ENCODE measurements at places on chromosomes 1 and 21.

- no peak for DNase-seq
These were observed 39.4 kb downstream of the OR10Z1 start for GRCh38 chr1:158644449-158644848.

DNA sequence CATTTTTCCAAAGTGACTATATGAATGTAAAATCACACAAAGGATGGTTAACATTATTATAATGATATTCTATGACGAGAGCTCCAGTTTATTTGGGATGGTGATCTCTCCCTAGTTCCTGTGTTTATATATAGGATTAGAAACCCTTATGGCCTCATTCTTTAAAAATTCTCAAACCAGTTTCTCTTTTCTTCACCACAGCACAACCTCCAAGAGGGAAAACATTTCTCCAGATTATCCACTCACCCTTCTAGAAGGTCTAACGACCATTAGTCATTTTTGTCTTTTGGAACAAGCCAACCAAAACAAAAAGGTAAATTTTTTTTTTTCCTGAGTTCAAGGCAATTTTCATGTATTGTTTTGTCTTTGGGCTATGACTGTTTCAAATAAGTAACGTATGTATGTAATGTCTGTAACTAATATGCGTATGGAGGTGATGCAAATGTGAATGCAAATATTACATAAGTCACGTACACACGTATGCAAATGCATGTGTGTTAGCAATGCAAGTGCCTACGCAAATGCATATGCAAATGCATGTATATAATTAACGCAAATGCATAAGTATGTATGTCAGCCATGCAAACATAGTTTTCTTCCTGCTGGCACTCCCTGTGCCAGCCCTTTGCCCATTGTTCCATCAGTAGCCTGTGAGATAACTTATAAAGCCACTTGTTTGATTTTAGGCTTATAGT lies 72.5 kb upstream of the MORC3 start:
- no peak for DNase-seq

DNA sequence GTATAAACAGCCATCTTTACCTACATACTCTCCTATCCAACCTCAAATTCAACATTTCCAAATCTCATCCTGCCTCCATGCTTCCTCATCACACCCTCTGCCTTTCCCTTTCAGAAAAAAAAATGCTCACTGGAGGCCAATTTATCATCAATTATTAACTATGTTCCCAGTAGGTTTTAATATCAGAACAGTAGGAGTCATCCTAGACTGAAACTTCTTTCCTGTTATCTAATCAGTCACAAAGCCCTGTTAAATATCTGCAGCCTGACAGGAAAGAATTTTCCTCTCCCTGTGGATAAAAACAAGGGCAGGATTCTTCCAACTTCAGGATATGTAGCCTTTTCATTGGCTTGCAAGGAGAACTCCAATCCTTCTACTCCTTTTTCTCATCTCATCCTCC lies 28.4 kb downstream of the EGLN1 start:
- DNase-seq = no peak

DNA sequence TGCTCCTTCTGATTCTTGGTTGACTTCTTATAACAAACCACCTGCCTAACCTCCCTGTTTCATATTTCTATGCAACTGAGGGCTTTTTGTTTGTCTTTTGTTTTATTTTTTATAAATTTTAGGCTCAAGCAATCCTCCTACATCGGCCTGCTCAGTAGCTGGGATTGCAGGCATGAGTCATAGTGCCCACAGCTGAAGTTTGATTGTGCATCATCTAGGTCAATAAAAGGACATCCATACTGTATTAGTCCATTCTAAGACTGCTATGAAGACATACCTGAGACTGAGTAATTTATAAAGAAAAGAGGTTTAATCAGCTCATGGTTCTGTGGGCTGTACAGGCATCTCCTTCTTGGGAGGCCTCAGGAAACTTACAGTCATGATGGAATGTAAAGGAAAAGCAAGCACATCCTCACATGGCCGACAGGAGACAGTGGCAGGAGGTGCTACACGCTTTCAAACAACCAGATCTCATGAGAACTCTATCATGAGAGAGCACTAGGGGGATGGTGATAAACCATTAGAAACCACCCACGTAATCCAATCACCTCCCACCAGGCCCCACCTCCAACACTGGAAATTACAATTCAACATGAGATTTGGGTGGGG lies 285.0 kb downstream of the SIPA1L2 start:
- DNase-seq = no peak

DNA sequence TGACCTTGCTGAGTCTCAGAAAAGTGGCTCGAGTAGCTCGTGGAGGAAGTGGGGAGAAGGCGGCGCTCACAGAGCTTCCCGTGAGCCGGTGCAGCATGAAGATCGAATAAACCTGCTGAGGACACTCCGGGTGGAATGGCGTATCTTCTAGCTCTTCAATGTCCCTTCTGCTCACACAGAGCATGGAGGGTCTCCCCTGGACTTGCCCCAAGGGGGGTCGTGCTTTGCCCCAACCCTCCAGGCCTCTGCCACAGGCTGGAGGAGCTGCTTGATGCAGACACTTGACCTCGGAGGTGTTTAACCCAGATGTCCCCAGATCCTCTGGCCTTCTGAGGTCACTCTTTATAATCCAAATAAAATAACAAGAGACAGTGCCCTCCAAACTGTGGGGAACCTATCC lies 2.2 kb upstream of the KRTAP10-12 start:
- DNase-seq = no peak

- DNase-seq = no peak
These were observed 29.4 kb upstream of the CCSAP start for GRCh38 chr1:229372251-229372650.

DNA sequence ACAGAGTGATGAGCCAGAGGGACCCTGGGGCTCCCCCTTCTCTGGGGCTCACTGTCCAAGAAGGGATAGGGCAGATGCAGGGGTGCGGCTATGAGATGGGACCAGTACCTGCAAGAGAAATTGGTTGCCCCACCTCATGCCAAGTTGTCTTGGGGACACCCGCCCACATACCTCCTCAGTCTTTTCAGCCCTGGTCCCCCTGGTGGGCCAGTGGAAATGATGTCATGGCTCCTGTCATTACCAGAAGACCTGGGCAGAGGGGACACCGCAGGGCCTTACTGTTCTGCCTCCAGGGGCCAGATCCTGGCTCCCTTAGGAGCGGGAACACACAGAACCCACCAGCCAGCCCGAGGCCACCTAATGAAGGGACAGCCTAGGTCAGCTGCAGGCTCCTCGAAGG lies 63.2 kb downstream of the CDK18 start:
- no peak for DNase-seq

DNA sequence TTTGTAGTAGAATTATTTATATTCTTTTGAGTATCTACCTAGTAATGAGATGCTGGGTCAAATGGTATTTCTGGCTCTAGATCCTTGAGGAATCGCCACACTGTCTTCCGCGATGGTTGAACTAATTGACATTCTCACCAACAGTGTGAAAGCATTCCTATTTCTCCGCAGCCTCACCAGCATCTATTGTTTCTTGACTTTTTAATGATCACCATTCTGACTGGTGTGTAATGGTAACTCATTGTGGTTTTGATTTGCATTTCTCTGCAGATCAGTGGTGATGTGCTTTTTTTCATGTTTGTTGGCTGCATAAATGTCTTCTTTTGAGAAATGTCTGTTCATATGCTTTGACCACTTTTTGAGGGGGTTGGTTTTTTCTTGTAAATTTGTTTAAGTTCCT lies 15.3 kb upstream of the IL23R start:
- DNase-seq = no peak

DNA sequence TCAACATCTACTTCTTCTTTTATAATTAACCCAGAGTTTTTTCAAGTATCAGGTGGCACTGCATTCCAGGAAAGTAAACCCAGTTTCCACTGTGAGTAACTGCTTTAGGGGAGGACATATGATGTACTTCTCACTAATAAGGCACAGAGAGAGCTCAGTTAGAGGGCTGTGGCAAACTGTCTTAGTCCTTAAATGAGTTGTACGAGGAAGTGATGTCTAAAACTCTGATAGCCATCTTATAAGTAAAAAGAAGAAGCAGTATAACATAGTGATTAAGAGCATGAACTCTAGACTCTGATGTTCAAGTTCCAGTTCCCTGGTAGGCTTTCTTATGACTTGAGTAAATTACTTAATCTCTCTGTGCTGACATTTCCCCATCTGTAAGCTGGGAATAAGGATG lies 58.7 kb upstream of the PTGS2 start:
- DNase-seq = no peak

DNA sequence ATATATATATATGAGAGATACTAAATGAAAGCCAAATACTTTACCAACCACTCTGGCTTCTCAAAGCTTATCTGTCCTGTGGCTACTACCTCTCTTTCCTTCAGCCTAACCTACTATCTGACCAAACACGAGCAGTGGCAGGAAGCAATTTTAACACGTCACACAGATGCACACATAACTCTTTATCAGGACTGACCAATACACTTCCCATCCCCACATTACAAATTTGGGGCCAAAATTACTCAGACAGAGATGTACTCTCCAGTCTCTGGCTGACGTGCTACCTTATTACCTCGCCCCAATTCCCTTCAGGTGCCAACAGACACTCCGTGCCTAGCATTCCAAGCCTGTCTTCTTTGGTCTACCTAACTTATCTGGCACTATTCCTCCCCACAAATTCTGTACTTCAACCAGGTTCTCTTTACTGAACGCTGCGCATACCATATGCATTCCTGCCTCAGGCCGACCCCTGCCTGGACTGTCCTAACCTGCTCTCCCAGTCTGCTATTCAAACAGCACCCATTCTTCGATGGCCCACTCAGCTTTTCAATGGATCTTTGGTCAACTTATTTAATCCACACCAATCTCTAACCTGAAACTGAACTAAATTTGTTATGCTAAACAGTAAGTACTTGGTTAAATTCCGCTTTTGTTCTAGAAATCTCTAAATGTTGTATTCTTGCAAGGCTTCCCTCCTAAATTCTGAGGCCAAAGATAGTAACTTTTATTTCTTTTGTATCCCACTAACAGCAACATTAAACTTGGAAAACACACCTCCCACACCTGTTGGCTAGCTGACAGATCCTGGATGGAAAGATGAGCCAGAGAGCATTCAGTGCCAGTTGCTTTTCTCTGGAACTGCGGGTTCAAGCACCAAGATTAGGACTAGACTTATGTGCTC lies 27.9 kb downstream of the RERE start:
- no peak for DNase-seq

DNA sequence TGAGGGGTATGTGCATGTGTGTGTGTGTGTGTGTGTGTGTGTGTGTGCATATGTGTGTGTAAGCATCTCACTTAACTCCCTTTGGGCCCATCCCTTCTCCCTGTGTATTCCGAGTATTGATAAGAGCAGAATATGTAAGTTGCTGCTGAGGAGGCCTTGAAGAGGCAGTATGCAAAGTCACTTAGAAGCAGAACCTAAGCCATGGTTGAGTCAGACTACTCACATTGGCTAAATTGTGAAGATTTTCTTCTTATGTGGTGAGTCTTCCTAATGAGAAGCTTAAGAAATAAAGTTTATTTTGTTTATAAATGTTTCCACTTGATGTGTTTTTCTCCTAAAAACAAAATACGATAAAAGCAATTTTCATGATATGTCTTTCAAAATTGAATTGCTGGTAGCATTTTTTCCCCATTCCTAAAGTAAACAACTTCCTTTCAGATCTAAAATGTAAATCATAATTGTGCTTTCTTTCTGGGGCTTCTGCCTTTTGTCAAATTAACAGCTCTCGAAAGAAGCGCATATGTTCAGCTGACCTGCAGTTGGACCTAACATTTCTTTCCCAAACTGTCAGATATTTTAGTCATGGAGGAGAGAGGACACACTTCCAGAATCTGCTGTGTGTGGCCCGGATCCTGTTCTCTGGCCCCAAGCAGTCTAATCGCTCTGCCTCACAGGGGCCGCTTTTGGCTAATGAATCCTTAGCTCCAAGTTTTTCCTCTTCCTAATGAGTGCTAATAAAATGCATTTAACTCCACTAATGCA lies 284.0 kb downstream of the DUSP10 start:
- DNase-seq = no peak

- DNase-seq = no peak
These were observed 48.5 kb downstream of the UTP25 start for GRCh38 chr1:209876078-209876800.

DNA sequence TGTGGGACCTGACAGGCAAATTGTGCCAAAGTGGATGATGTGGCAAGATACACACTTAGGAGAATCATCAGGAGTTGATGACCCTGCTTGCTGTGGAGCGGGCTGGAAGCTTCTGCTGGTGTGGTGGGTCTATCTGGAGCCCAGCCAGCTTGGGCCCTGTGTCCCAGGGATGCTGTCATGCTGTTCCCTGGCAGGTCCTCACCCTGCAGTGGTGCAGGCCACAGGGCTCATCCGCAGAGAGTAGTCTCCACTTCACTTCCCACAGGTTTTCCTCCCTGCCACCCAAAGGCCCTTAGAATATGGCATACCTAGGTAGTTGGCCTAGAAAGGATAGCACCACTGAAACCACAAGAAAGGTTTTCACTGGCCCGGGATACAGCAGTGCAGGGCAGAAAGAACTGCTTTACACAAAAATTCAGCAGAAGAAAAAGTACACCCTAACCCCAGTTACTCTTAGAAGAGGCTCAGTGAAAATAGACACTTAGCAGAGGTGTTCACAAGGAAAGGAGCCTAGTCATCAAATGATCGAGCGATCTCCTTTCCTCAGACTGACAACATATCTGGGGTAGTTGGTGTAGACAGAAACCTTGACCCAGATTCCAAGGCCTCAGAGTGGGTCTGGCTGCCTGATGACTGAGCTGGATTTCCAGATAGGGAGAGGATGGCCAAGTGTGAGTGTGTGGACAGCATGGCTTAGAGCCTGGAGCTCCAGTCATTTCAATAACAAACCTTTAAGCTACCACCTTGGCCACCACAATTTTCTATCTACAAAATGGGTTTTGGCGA lies 1.3 kb upstream of the C1orf226 start:
- no peak for DNase-seq

- DNase-seq = no peak
These were observed 1.5 kb downstream of the SCNN1D start for GRCh38 chr1:1281533-1282321.

- no peak for DNase-seq
These were observed 51.3 kb downstream of the PKN2 start for GRCh38 chr1:88735382-88735781.

DNA sequence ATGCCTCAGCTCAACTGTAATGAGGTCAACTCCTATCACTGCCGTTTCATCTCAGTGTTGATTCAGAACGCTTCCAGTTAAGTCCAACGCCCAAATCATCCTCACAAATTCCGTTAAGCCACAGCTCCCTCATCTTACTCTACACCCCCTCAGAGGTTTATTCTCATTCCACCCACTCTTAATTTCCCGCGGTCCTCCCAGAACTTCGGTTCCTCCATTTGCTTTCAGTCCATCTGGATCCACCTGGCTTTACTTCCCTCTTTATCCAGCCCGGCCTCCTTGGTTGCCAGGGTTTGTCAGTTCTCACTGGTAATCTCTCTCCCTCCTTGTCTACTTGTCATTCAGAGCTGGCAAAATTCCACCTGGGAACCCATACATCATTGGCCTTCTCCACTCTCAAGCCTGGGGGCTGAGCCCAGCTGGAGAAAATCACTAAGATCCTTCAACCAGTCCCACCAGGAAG lies 51.3 kb upstream of the RUNX1 start:
- no peak for DNase-seq

DNA sequence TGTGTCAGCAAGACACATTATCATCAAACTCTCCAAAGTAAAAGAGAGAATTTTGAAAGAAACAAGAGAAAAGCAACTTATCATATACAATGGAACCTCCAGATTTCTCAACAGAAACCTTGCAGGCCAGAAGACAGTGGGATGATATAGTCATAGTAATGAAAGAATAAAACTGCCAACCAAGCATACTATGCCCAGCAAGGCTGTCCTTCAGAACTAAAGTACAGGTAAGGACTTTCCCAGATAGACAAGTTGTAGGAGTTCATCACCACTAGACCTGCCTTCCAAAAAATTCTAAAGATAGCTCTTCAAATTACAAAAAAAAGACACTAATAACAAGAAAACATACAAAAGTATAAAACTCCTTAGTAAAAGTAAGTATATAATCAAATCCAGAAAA lies 33.2 kb upstream of the FOXD3 start:
- DNase-seq = no peak

Data from activated CD4-positive, alpha-beta T cell treated with anti-CD3 and anti-CD28 coated beads for 4 hours (primary cell).